ENCODE measurements at places on chromosomes 7 and 10. TPM values are rescaled to one million over a fixed set of nuclear protein-coding genes. Genes with fewer than 3 reads are reported as not detected.

CPEB3 gene
- 2.4 TPM for total RNA-seq

SPDYE9 gene
- not detected for total RNA-seq

KCNIP2 gene
- 5.2 TPM for total RNA-seq

CFAP69 gene
- 3.3 TPM for total RNA-seq

DNA sequence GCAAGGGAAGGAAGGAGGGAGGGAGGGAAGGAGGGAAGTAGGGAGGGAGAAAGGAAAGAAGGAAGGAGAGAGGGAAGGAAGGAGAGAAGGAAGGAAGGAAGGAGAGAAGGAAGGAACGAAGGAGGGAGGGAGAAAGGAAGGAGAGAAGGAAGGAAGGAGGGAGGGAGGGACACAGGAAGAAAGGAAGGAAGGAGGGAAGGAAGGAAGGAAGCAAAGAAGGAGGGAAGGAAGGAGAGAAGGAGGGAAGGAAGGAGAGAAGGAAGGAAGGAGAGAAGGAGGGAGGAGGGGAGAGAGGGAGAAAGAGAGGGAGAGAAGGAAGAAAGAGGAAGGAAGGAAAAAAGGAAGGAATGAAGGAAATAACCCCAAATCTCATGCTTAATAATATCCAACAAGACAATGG, 630.6 kb downstream of the GRID1 start:
- no peaks in the 10 kb centered on the region for H3K27me3 ChIP-seq
- H3K27ac ChIP-seq: no peak overlapping the region
- no peak for DNase-seq
- no peaks in the 10 kb centered on the region for H3K4me1 ChIP-seq
- no peaks in the 10 kb centered on the region for H3K36me3 ChIP-seq

GRCh38 chr10:111474786-111475185, 398.0 kb downstream of the ADRA2A start:
- DNase-seq: no peak
- H3K27ac ChIP-seq: no peak overlapping the region
- no peak overlapping the region for H3K4me3 ChIP-seq
- H3K27me3 ChIP-seq: no peaks in the 10 kb centered on the region
- H3K36me3 ChIP-seq: no peaks in the 10 kb centered on the region
- H3K4me1 ChIP-seq: peaks cover 21% of the 10 kb centered on the region

GRCh38 chr7:92873776-92874175, 37.4 kb upstream of the CDK6 start:
- H3K4me3 ChIP-seq: no peak overlapping the region
- H3K27me3 ChIP-seq: no peaks in the 10 kb centered on the region
- no peak overlapping the region for H3K27ac ChIP-seq
- DNase-seq: no peak
- peaks cover 7% of the 10 kb centered on the region for H3K4me1 ChIP-seq

Measured in WTC11 (cell line).